ENCODE measurements at places on chromosomes 5 and 9.

DNA sequence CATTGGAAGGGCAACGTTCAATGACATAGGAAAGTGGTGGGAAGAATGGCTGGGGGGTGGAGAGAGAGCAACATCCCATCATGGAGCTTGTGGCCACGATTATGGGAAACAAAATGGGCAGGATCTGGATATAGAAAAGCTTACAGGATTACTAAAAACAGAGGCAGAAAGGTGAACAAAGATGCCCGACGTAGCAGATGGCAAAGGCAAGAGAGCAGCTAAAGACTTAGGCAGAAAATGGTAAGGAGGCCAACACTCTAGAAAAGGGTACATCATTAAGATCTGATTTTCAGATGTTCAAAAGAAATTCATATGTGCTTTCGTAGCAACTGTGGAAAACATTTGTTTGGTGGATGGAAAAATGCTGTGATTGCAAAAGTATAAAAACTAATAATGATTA is 102.5 kb downstream of the OTULIN start:
- no peak for DNase-seq

- DNase-seq = no peak
Measured at GRCh38 chr9:78714576-78714975, 417.7 kb downstream of the PSAT1 start.

DNA sequence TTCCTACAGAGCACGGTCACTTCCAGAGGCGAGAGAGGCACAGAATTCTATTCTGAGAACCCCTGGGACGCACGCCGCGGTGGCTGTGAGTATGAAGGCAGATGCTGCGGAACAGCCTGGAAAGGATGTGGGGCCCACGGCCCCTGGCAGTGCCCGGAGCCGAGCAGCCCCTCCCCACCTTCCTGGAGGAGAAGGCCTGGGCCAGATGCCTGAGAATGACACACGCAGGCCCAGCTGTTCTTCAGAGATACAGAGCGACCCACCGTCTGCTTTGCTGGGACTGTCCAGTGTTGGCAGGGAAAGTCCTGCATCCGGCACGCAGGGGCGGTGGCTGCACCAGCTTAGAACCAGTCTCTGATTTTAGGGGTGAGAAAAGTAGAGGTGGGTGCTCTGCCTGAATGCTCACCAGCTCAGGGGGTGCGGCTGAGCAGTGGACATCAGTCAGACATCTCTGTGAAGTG is 116.7 kb upstream of the LPCAT1 start:
- DNase-seq = no peak

DNA sequence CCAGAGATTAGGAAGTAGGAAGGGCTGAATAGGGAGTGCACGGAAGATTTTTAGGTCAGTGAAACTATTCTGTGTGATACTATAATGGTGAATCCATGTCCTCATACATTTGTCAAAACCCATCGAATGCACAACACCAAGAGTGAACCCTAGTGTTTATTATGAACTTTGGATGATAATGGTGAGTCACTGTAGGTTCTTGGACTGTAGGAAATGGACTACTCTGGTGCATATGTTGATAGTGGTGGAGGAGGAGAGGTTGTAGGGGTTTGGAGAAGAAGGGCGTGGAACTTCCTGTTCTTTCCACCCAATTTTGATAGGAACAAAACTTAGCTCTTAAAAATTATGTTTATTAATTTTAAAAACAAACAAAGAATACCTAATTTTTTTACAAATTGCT is 14.3 kb downstream of the CTSL start:
- no peak for DNase-seq

DNA sequence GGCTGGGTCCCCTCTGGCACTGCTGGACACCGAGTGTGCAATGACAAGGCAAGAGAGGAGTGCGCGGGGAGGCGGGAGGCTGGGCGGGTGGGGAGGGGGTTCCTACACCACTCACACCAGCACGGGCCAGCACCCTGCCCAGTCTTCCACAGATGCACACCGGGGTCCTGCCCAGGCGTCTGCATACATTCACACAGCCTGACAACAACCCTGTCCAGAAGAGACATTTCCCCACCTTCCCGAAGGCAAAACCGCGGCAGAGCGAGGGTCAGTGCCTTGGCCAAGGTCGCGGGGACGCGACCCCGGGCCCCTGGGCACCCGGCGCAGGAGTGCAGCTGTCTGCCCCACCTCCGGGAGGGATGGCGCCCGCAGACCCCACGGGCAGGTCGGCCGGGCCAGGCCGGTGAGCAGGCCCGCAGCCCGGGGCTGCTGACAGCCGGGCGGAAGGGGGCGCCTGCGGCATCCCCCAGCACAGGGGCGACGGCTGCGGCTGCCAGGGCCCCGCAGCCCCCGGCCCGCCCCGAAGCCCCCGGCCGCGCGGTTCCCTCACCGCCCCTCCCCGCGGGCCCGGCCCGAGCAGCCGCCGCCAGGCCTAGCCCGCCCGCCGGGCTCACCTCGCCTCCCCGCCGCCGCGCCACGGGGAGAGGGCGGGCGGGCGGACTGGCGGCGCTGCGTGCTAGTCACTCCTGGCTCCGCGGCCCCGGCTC is 496 bp downstream of the MAPK9 start:
- no peak for DNase-seq

DNA sequence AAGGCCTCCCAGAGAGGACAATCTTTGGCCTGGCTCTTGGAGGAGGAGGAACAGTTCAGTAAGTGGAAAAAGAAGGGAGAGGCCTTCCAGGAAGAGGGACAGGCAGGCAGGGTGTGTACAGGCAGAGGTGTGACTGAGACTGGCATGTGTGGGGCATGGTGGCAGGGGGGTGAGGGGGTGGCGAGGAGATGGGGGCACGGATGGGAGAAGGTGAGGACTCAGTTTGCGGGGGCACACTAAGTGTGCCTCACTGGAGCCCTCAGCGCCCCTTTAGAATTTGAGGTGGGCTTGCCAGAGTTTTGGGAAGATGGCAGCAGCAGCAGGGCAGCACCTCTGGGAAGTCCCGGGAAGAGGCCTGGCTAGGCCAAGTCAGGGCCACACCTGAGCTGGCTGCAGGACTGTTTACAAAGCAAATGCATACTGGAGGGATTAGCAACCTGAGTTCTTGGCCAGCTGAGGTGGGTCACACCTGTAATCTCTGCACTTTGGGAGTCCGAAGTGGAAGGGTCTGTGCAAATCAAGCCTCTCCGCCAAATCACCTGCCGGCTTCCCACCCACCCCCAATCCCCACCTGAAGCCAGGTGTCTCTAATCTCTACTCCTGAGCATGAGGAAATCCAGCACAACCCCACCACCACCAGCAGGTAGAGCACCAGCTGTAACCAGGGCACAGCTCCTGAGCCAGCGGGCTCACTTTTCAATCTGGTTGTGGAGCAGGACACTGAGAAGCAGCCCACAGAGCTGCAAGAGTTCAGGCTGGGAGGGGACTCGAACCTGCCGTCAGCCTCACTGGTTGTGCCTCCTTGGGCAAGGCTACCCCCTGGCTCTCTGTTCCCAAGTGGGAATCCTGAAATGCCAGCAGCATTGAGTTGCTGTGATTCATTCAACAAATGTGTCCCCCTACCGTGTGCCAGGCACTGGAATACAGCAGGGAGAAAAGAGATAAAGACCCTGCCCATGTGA is 10.2 kb upstream of the GABRP start:
- no peak for DNase-seq

DNA sequence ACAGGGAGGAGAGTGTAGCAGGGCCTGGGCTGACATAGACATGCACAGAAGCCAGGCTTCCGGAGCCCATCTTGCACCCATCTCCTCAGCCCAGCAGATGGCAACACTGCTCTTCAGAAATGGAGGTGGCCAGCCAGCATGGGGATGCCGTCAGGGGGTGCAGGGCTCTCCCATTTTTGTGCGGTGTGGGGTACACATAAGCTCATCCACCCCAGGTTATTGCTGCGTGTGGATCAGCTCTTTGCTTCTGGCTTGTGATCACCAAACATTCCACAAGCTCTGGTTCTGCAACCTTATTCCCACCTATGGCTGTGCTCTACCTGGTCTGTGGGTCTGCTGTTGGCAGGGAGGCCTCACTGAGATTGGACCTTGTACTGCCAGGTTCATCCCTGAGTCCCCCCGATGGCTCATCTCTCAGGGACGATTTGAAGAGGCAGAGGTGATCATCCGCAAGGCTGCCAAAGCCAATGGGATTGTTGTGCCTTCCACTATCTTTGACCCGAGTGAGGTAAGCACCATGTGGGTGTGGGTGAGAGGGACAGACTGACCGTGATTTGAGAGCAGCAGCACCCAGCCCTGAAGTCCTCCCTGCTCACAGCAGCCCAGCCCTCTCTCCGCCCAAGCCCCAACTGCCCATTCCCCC is 17.3 kb downstream of the SLC22A5 start:
- DNase-seq = peak; percentile 67

GRCh38 chr9:87327575-87328125 is 170.0 kb upstream of the DAPK1 start:
- DNase-seq = no peak

- DNase-seq = no peak
Measured at GRCh38 chr5:103505581-103506305, 56.8 kb downstream of the NUDT12 start.

DNA sequence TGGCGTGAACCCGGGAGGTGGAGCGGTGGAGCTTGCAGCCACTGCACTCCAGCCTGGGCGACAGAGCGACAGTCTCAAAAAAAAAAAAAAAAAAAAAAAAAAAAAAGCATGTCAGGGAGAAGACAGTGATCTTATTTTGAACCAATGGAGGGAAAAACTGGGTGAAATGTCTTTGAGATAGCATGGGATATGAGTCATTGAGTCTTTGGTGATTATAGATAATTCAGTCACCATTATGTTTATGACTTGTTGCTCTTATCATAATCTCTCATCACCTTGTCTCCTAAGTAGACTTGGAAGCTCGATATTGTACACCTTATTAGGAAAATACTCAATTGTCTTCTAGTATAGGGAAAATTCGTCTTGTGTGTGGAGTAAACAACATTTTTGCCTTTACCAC is 55.1 kb upstream of the KDM4C start:
- no peak for DNase-seq

DNA sequence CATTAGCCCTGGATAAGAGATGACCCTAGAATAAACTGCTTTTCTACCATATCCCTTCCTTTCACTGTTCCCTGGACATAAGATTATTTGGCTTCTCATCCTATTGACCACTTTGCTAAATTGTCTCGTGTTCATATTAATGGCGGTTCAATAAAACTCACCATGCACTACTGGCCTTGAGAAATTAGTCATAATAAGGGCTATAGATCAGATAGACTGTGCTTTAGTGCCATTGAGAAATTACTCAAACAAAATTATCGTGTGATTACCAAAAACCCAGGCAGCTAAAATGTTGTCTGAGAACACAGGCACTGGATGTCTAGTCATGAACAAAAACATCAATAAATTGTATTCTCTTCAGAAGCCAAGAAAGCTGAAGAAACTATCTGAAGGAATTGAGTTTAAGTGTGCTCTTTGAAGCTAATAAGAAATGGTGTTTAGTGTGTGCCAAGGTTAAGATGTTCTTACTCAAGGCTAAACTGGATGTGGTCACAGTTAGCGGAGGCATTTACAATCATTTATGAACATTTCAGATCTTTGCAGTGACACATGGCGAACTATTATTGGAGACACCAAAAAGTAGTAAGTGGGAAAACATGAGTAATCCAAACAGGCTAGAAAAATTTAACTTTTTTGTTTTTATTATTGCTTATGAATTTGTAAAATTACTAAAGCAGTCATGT is 460.4 kb upstream of the RORB start:
- DNase-seq = no peak

- no peak for DNase-seq
Measured at GRCh38 chr9:3434594-3434993, 91.2 kb downstream of the RFX3 start.

- no peak for DNase-seq
Measured at GRCh38 chr9:131641618-131642495, 96.5 kb downstream of the PRRT1B start.

GRCh38 chr5:157955541-157956172 is 96.7 kb upstream of the CLINT1 start:
- no peak for DNase-seq

GRCh38 chr5:68456756-68457217 is 241.2 kb downstream of the PIK3R1 start:
- no peak for DNase-seq

GRCh38 chr5:81247441-81247972 is 14.4 kb downstream of the CKMT2 start:
- DNase-seq = no peak

DNA sequence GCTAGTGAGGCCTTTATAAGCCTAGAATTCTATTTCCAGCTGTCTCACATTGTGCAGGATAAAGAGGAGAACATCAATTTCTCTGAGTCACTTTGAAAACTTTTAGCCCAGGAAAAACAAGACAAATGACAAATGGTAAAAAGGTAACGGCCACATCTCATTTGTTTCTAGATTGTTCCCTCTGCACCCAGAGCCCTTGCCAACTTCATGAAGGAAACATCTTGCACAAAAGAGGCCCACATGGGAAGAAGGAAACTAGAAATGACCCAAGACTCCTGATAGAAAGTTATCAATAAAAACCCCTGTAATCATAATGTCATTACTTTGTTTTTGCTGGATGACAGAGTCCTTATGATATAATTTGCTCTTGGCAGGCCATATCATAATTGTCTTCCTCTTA is 5.3 kb downstream of the DPYSL3 start:
- no peak for DNase-seq

- DNase-seq = no peak
Measured at GRCh38 chr5:115028557-115028956, 141.2 kb downstream of the TRIM36 start.

- DNase-seq = no peak
Measured at GRCh38 chr9:109627042-109627441, 128.9 kb upstream of the PTPN3 start.

- no peak for DNase-seq
Measured at GRCh38 chr5:87576867-87577266, 164.1 kb upstream of the CCNH start.

GRCh38 chr9:75185585-75186170 is 97.4 kb downstream of the OSTF1 start:
- peak; percentile 40 for DNase-seq

DNA sequence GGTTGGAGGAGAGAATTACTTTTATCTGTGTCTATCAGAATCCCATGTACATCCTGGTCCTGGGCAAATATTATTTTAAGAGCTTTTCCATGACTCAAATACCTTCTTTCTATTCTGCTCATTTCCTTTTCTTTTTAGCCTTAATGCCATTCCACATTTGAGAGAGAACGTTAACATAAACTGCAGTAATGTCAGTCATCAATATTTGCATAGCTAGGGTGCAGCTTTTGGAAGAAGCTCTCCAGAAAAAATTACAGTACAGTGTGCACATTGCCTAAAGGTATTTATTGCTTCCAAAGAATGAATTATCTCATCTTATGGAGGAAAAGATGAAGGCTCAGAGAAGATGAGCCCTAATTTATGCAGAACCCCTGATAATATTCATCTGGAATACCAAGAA is 58.3 kb downstream of the INSYN2B start:
- no peak for DNase-seq

DNA sequence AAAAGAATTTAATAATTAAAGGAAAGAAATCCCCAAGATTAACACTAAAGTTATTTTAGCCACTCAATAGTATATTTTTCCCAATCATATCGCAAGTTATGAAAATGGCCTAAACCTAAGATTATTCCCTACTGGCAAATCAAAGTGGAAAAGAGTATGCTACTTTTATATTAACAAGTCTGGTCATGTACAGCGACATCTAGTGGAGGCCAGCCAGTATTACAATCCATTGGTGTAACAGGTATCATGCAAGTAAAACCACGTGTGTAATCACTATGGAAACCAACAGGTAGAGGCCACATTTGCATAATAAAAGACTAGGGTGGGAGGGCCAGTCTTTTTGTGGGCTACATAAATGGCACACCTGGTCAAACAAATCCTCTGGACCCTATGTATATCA is 976.4 kb upstream of the CDH9 start:
- DNase-seq = no peak

GRCh38 chr9:127578952-127579853 is 32.9 kb upstream of the STXBP1 start:
- peak; percentile 88 for DNase-seq

GRCh38 chr9:77908293-77908692 is 123.3 kb downstream of the GNAQ start:
- DNase-seq = no peak

Data from GDM1 (cell line).